ENCODE measurements at places on chromosomes 3 and 15.
A peak's percentile ranks its signal among the peaks of the same experiment; 100 is the strongest.

DNA sequence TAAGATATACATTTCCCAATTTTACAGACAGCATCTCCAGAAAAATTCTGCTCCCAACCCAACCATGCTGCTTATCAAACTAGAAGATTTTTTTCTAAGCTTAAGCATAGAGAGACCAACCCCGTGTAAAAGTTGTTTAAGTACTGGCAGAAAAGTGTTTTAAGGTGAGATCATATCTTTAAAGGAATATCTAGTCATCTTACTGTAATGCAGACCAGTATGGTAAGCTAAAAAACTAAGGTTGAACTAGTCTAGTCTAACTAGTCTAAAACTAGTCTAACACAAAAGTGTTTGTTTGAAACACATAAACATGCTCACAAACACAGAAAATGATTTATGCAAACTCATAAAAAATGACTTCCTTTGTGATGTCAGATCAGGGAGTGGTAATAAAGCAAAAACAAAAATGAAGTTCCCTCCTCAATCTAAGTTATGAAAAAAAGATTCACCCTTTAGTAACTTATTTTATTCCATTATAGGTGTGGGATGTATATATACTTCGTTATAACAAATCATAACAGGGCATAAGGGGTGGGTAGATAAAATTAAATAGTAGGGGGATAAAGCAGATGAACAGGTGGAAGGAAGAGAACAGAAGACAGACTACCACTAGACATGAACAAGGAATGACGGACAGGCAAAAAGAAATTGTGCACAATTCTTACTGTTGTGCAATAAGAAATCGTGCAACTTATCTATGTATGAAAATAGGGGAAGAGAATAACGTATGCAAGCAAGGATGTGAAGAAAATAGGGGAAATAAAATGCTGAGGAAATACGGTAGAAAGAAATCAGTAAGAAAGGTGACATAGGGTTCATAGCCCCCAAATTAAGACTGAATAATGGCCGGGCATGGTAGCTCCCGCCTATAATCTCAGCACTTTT lies 10.0 kb downstream of the MYO5A start:
- peak; percentile 9 for DNase-seq

GRCh38 chr3:43366481-43366880 lies 80.1 kb downstream of the SNRK start:
- no peak for DNase-seq

DNA sequence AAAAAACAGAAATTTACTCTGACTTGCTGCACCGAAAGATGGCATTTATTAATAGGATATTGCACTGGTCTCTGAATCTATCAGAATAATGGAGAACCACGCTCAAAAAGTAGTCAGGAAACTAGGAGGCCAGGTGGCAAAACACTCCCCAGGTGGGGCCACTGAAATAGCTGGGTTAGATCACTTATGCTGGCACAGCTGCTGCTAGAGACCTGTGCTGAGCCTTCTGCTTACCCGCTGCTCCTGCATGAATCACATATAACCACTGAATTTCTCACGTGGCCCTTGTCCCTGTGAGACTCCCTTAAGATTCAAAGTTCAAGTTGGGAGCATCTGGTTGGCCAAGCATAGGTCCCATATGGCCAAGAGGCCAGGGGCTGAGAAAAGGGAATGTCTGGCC lies 66.0 kb upstream of the OXTR start:
- DNase-seq, result no peak

DNA sequence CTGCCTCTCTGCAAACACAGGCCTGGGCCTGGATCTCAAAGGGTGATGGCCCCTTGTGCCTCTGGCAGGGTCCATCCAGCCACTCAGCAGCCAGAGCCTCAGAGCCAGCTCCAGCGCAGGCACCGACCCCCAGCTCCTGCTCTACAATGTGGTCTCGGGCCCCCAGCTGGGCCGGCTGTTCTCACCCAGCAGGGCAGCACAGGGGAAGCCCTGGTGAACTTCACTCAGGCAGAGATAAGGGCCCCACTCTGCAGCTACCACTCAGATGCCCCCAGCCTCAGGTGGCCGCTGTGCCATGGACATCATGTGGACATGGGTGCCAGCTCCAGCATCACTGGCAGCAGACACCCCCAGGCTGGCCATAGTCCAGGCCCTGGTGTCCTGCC lies 173.1 kb downstream of the TBC1D2B start:
- DNase-seq, result no peak

DNA sequence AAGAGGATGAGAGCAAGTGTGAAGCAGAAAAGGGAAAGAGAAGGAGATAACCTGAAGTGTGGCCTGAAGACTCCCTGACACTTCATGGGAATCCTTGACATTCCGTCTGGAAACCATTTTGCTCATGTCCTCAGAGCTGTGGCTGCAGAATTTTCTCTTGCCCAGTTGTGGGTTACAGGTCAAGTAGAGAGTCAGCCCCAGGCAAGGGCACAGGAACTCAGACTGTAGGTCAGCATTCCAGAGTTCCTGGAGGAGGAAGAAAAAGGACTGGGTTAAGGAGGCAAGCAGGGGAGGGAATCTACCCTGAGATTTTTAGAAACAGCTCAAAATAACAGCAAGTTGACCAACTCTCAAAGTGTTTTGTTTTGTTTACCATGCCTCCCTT lies 4.1 kb upstream of the THSD4 start:
- no peak for DNase-seq

- no peak for DNase-seq
Observed at GRCh38 chr3:69400683-69401082, 14.8 kb upstream of the FRMD4B start.

DNA sequence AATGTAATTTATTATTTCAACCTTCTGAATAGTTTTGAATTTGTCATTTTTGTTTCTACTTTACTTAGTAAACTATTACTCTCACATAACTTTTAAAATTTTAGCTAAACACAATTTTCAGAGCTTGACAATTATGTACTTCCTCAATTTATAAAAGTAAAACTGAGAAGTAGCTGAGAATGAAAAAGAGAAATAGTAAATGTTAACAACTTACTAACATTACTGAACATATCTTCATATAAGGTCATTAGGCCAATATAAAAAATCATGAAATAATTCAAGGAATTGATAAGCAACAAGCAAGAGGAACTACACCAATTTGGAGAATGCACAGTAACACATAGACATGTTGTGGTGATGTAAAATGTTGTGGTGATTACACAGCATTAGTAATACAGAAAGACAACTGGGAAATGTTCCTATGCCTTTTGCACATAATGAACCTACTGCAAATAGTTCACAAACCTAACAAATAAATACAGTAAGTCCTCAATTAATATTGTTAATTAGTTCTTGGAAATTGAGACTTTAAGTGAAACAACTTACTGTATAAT lies 137.9 kb downstream of the CBLB start:
- no peak for DNase-seq

DNA sequence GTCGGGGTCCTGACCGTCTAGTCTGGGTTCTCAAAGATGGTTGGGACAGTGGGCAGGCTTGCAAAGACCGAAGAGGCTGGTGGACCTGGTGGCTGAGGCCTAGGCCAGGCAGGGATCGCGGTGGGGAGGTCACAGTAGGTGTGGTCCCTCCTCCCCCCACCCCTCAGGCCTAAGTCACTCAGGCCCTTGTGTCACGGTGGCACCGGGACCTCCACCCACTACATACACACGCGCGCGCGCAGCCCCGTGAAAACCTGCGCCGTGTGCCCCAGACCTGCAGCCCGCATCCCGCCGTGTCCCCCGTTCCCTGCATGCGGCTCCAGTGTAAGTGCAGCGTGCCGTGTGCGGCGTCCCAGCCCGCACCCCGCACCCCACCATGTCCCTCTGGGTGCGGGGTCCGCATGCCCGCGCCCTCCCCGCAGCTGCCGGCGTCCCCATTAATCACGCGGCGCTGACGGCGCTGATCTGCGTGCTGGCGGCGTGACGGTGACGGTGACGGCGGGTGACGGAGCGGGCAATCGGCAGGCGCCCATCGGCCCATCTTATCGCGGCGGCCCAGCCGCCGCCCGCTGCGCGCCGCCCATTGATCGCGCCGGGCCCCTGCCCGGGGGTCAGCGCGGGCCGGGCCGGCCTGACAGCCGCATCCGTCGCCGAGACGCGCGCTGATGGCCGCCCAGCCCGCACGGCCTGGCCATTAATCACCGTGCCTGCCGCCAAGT lies 24.4 kb downstream of the SEC61A1 start:
- no peak for DNase-seq

GRCh38 chr3:130276203-130276803 lies 69.2 kb upstream of the COL6A5 start:
- DNase-seq, result peak; percentile 45

DNA sequence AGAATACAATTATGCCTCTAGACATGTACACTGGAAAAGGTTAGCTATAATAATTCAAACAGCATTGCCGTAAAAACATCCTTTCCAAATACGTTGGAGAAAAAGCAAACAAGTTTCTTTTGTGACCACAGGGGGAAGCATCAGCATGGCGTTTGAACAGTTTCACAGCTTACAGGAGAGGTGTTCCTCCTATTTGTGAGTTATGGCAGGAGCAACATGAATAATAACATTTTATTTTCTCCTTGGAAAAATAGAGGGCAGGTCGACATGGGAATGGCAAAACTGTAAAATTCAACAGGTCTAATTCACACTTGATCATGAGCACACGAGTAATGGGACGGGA lies 39.7 kb upstream of the GADL1 start:
- peak; percentile 60 for DNase-seq

DNA sequence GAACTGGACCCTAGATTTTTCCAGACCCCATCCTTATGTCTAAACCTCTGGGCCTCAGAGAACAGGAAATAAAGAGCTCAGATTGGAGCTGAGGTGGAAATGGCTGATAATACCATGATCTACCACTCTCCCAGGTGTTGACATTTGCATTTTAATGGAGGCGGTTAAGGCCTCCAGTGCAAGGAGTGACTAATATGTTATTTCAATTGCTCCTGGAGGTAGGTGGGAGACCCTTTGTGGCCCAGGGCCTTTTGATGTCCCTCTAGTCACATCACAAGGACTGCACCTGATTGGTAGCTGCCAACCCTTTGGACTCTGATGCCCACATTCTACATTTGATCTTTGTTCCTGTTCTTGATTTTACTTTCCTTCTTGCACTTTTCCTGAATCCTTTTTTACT lies 9.0 kb upstream of the ADCY5 start:
- DNase-seq, result no peak

GRCh38 chr15:52923626-52924025 lies 133.5 kb upstream of the ONECUT1 start:
- DNase-seq, result no peak
